OCI-LY7 (cell line): ENCODE measurements at places on chromosomes 13 and 19.

DNA sequence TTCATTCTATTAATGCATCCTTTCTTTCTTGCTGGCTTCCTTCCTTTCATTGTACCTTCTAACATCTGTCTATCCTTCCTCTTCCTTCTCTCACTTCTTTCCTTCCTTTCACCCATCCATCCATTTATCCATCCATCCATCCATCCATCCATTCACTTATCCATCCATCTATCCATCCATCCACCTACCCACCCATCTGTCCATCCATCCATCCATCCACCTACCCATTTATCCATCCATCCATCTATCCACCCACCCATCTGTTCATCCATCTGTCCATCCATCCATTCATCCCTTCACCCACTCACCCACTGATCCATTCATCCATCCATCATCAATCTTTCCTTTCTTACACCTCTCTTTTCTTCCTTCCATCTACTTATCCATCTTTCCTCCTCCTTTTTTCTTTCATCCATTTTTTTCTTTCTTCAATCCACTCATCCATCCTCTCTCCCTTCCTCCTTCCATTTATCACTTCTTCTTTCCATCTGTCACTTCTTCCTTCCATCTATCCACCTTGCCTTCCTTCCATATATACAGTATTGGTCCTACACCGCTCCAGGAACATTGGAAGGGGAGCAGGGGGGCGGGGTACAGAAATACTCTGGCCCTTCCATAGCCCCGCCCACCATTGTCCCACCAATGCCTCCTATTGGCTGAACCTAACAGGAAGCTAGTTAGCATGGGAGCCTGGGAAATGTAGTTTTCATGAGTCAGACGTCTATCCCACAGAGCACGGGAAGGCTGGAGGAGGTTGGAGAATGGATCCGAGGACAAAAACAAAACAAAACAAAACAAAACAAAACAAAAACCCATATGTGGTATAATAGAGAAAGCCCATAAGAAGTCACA is 45.9 kb downstream of the MBD3L1 start:
- DNase-seq = peak; percentile 25

- DNase-seq = no peak
Measured at GRCh38 chr13:50905256-50905655, 4.3 kb upstream of the RNASEH2B start.

- peak; percentile 80 for DNase-seq
Measured at GRCh38 chr19:49142866-49143335, 12.3 kb downstream of the HRC start.

GRCh38 chr19:30071871-30072270 is 129.8 kb downstream of the URI1 start:
- no peak for DNase-seq

GRCh38 chr13:99417201-99418102 is 83.8 kb upstream of the TM9SF2 start:
- no peak for DNase-seq

GRCh38 chr19:54193011-54193410 is 1.9 kb downstream of the TSEN34 start:
- no peak for DNase-seq

GRCh38 chr19:6343462-6343861 is 10.1 kb upstream of the ACER1 start:
- DNase-seq = peak; percentile 38

- no peak for DNase-seq
Measured at GRCh38 chr19:17296273-17296672, 7.0 kb downstream of the ABHD8 start.

- DNase-seq = no peak
Measured at GRCh38 chr19:15010501-15011300, 31.0 kb upstream of the SLC1A6 start.
